ENCODE measurements at places on chromosomes 13 and 19. TPM values are rescaled to one million over a fixed set of nuclear protein-coding genes. Genes with fewer than 3 reads are reported as not detected.

Gene S1PR4
- not detected for total RNA-seq

Gene TYROBP
- not detected for total RNA-seq

Gene HSPB6
- total RNA-seq, result 2.3 TPM

Gene CEACAM7
- not detected for total RNA-seq

Gene C19orf73
- total RNA-seq, result 6.0 TPM

Gene CTU1
- 12.2 TPM for total RNA-seq

Gene COX7A1
- total RNA-seq, result 0.76 TPM

Gene SULT2A1
- total RNA-seq, result not detected

Gene STAP2
- total RNA-seq, result 42.7 TPM

Gene OR7C1
- total RNA-seq, result not detected

Gene SHISA7
- not detected for total RNA-seq

Gene RDH13
- 16.2 TPM for total RNA-seq

Gene WDR88
- total RNA-seq, result not detected

Gene MAST1
- 1.0 TPM for total RNA-seq

Gene HTR2A
- not detected for total RNA-seq

Gene TSSK6
- 2.3 TPM for total RNA-seq

Gene TEX101
- total RNA-seq, result not detected

Gene OR4F17
- not detected for total RNA-seq
